Stimulated activated CD4-positive, alpha-beta T cell treated with anti-CD3 and anti-CD28 coated beads, Interleukin-1b, Interleukin-23, amount 100 ng/mL, for 1 hour (primary cell): ENCODE measurements at places on chromosomes 2 and 18.

- DNase-seq = no peak
Observed at GRCh38 chr2:66580166-66581049, 145.5 kb downstream of the MEIS1 start.

GRCh38 chr2:156191527-156191926 is 141.0 kb downstream of the NR4A2 start:
- no peak for DNase-seq

- no peak for DNase-seq
Observed at GRCh38 chr2:167271932-167272331, 383.7 kb downstream of the XIRP2 start.

- no peak for DNase-seq
Observed at GRCh38 chr2:152336854-152337510, 2.0 kb downstream of the FMNL2 start.

- DNase-seq = no peak
Observed at GRCh38 chr18:9210966-9211365, 74.4 kb downstream of the ANKRD12 start.

DNA sequence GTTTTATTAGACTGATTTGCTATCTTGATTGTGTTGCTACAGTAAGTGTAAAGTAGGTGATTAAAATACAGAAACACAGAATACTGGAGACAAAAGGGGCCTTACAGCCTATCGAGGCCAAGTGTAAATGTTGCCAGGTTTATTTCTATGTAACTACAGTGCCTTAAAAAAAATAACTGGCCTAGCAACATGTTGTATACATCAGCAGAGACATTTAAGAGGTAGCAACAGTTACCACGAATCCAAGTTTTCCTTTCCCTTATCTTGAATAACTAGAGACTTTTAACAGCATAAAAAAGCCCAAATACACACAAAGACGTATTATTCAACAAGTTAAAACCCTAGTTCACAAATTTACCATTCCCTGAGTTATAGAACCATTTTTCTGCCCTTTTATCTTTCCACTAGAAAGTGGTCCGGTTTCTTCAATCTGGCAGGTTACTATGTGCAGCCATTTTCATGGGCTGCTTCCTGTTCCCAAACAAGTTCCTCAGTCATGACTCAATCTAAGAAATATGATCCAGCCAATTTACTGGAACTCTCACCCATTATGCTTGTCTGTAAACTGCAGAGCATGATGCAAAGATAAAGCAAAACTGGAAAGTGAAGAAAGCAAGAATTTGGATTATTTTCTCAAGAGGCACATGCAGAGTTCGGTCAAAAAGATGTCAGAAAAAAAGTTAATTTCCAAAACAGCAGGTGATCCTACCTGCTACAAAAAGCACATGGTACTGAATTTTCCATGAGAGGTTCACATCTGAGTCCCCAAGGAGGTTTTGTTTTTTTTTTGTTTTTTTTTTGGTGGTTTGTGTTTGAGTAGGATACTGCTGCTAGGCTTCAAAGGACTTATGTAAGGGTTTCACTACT is 22.2 kb downstream of the NFE2L2 start:
- no peak for DNase-seq

DNA sequence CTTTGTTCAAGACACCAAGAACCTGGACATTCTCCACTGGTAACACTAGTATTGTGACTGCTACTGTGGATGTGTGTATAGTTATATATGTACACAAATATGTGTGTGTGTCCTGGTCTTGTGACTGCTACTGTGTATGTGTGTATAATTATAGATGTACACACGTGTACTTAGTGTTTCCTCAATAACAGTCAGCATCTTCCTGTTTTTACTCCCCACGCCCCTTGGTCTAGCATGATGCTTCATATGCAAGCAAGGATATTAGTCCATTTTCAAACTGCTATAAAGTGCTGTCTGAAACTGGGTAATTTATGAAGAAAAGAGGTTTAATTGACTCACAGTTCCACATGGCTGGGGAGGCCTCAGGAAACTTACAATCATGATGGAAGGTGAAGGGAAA is 802.7 kb downstream of the RNF144A start:
- no peak for DNase-seq

- no peak for DNase-seq
Observed at GRCh38 chr2:160955578-160955977, 204.7 kb upstream of the TANK start.

DNA sequence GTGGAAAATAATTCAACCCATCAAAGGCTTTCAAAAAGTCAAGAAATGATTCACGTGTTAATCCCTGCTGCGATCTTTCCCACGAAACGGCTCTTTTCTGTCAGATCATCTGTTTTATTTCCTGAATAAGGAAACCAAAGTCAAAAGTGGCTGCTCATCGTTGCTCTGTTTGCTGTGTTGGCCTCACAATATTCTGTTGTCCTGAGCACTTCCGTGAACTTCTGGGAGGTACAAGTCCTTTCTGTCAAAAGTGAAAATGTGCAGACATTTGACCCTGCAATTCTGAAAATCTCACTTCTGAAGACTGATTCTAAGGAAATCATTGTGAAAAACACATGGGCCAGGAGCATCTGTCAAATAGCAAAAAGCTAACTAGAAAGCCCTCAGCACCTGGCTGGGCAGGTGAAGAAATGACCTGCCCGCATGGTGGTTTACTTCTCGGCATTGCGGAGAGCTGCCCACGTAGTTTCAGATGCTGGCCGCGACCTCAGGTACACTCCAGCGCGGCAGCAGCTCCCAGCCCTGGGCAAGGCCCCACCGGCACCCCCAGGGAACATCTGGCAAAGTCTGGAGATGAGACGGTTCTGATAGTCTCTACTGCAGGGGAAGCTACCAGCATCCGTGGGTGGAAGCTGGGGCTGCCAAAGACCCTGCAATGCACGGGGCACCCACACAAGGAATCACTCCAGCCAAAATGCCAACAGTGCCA is 31.9 kb upstream of the GPC1 start:
- DNase-seq = no peak

- no peak for DNase-seq
Observed at GRCh38 chr2:215567504-215567903, 131.6 kb upstream of the FN1 start.

GRCh38 chr2:54461261-54461660 is 5.1 kb downstream of the SPTBN1 start:
- no peak for DNase-seq

GRCh38 chr2:65101071-65101470 is 28.8 kb downstream of the RAB1A start:
- DNase-seq = no peak

- DNase-seq = no peak
Observed at GRCh38 chr2:129722306-129723019, 257.0 kb upstream of the RAB6C start.

- DNase-seq = no peak
Observed at GRCh38 chr18:74230922-74231714, 60.6 kb downstream of the CYB5A start.

GRCh38 chr2:83536556-83536955 is 922.5 kb downstream of the SUCLG1 start:
- no peak for DNase-seq

DNA sequence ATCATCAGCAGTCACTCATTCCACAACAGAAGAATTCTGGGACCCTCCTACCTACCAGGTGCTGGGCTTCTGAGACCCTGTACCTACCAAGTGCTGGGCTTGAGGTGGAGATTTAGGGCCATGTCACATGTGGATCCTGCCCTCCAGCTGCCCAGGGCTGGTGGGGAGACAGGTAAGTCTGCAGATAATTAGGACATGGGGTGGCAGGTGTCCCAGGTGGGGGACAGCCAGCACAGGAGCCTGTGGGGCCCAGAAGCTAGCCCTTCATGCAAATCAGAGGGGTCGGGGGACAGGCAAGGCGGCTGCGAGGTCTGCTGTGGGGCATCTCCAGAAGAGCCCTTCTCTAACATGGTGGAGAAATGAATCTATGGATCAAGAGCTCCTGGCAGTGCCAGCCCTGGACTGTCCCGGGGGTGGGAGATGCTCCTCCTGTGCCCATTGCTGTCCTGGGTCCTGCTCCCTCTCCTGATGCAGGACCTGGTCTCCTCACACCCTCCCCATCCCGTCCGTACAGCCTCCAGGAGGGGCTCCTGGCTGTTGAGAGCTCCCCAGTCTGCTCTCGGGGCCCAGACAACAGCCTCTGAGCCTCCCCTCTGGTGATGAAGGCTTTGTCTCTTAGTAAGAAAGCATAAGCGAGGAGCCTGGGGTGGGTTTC is 106.3 kb upstream of the GLI2 start:
- no peak for DNase-seq

DNA sequence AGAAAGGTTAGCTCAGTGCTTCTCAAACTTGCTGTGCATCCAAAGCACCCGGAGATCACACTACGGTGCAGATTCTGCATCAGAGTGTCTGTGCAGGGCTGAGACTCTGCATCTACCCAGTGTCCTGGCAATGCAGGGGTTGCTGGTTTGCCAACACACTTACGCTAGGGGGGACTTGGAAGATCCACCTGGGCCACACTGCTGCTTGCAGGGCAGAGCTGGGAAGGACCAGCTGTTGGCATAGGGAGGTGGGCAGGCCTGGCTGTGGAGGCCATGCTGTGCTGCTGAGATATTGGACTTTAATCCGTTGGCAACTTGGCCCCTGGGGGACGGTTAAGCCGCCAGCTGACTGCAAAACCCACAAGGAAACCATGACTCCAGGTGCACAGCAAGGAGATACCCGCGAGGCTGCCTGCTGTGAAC is 397.6 kb upstream of the HS6ST1 start:
- no peak for DNase-seq

DNA sequence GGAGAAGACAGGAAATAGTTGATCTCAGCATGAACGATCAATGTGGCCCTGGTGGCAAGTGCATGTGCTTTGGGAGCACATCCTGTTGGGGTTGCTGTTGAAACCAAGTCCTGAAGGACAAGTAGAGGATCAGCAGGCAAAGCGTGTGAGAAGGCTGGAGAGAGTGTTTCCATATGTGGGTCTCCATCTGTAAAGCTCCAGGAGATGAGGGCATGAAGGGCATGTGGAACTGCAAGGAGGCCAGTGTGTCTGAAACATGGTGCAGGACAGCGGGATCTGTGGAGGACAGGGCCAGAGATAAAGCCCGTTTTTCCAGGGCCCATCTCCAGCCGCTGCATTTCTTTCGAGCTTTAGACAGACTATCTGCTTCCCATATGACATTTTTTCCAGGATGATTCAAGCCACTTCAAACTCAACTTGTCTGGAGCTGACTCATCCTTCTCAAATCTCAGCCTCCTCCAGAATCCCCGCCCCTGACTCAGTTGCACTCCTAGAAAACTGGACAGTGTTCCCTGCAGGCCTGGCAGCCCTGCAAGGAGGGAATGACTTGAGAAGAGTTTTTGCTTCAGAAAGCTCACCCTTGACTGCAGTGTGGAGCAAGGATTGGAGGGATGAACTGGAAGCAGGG is 226.1 kb downstream of the VAPA start:
- no peak for DNase-seq

DNA sequence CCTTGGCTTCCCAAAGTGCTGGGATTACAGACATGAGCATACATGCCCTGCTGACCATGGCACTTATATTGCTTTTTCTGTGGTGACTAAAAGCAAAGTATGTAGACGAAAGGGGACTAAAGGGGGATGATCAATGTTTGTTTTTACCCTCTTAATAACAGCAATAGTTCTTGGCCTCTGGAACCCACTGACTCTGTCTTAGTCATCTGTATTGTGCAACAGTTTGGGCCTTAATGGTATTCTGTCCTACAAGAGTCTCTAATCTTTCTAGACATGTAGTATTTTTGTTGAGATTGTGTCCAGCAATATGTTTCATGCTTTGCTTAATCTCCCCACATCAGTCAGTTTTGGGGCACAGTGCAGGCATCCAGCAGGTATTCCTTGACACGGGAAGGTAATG is 359.9 kb upstream of the FANCL start:
- DNase-seq = no peak

DNA sequence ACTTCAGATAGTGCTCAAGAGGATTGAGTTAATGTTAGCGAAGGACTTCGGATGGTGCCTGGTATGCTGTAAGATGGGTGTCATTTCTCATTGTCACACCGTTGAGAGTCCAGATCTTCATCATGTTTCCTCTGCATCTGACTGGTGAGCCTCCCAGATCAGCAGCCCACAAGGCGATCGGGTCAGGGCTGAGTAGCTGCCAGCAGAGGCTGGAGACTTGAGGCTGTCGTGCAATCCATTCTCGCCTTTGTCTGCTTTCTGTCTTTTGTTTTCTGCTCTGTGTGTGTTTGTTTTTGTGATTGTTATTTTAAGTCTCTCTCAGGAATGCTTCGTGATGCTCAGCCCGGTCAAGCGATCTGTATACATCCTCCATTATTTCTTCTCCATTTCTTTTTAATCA is 95.8 kb downstream of the TGOLN2 start:
- DNase-seq = no peak

GRCh38 chr2:11910971-11911370 is 164.5 kb downstream of the LPIN1 start:
- DNase-seq = no peak

GRCh38 chr2:150472511-150472899 is 15.0 kb downstream of the RND3 start:
- no peak for DNase-seq

DNA sequence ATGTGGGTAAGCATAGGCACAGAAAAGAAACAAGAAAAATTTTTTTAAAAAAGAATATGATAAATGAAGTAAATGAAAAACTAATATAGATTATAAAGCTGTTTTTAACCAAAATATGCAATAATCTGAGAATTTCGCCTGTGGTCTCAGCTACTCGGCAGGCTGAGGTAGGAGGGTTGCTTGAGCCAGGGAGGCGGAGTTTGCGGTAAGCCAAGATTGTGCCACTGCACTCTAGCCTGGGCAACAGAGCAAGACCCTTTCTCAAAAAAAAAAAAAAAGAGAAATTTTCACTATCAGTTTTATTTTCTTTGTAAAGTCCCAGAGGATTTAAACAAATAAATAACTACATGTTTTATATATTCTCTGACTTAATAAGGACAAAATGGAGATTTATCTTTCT is 47.3 kb downstream of the DHX57 start:
- DNase-seq = no peak

DNA sequence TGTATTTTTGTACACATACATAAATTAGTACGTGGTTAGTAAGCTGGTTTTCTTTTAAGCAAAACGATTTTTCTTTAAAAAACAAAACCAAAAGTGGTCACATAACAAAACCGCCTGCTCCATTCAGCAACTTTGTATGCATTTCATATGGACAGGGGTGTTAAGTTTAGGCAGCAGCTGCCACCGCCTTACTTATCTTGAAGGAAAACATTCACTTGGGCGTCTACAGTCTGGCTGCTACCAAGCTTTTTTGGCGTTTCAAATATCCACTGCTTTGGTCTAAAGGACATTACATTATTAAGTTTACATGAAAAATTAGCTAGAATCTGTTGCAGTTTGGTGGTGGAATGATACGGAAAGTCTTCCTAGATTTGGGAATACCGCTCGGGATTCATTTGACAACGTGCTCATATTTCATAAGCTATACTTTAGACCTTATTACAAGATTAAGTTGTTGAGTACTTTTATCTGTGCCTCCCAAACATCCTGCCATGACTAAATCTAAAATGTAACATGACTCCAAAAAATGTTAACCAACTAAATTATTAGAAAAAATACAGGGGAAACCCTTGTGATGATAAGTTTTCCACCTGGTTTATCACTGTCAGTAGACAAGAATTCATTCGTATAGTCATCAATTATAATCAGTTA is 214.8 kb downstream of the NEDD4L start:
- DNase-seq = no peak

- no peak for DNase-seq
Observed at GRCh38 chr2:121133551-121134319, 151.3 kb downstream of the TFCP2L1 start.
